ENCODE measurements at places on chromosomes 6 and 20.

- DNase-seq, result no peak
Measured at GRCh38 chr6:134984821-134985220, 34.9 kb upstream of the ALDH8A1 start.

GRCh38 chr20:33803921-33804337, 7.2 kb upstream of the CHMP4B start:
- no peak for DNase-seq

- no peak for DNase-seq
Measured at GRCh38 chr6:146912730-146913685, 291.2 kb upstream of the STXBP5 start.

- no peak for DNase-seq
Measured at GRCh38 chr20:61600016-61600415, 348.0 kb downstream of the CDH4 start.

- DNase-seq, result no peak
Measured at GRCh38 chr6:154995254-154996015, at the start of gene TIAM2. TIAM2 (plus strand) TSS chr6:154995315; CDS start chr6:155129224, 133,909 bp downstream.

DNA sequence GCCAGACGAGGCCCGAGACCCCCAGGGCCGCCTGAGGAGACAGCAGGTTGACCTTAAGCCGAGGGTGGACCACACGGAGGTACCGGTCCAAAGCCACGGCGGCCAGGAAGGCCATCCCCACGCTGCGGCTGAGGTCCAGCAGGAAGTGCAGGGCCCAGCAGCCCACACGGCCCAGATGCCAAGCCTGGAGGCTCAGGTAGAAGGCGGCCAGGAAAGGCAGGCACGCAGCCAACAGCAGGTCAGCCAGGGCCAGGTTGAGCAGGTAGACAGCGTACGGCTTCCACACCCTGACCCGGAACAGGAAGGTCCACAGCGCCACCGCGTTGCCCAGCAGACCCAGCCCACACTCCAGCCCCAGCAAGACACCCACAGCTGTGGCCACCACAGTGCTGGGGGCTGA, 366 bp downstream of the GPR31 start:
- no peak for DNase-seq

DNA sequence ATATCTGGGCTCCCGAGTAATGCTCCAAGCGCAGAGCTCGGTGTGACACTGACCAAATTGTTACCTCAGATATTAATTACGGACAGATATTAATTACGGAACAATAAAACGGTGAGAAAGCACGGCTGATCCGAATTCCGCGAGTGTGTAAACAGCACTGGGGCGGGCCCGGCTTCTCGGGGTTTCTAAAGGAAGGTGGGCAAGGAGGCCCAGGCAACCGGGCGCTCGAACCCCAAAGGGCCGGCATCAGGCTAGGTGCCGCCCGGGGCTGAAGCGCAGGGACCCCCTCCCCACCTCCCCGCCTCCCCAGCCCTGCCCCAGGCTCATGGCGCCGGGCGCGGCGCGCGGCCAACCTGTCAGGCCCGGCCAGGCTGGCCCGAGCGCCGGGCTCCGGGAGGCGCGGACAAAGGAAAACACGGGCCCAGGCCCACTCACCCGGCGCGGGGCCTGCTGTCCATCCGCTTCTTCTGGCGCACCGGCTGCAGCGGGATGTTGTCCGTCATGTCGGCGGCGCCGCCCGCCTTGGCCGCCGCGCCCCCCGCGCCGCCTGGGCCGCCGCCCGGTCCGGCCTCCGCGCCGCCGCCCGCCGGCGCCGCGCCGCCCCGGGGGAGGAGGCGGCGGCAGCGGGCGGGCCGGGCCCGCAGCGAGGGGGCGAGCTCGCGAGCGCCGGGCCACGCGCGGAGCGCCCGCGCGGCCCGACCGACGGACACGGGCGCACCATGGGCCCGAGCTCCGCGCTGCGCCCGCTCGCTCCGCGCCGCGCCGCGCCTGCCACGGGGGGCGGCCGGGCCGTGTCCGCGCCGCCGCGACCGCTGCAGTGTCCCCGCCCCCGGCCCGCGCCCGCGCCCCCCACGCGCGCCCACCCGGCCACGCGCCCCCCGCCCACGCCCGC, at the start of gene ATP9A:
Gene ATP9A (minus strand): TSS at position 524 of the 892 bp plus-strand sequence. CDS start 21 bp downstream, at position 503.
- no peak for DNase-seq

DNA sequence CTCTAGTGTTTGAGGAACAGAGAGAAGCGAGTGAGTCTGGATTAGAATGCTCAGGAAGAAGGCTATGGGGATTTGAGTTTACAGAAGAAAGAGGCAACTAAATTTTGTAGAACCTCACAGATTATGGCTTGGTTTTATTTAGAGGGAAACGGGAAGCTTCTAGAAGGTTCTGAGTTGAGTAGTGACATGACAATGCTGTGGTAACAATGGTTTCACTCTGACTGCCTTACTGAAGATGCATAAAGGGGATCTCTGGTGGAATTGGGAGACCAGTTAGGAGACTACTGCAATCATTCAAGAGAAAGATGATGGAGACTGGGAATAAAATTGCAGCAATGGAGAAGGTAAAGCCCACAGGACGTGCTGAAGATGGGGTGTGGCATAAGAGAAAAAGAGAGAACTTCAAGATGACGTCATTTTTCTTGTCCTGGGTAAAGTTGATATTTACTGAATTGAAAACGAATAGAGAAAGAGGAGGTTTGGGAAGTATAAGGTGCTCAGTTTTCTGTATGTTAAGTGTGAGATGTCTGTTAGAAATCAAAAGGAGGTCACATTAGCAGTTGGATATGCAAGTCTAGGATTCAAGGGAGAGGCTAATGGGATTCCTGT, 710.1 kb upstream of the NRSN1 start:
- no peak for DNase-seq

DNA sequence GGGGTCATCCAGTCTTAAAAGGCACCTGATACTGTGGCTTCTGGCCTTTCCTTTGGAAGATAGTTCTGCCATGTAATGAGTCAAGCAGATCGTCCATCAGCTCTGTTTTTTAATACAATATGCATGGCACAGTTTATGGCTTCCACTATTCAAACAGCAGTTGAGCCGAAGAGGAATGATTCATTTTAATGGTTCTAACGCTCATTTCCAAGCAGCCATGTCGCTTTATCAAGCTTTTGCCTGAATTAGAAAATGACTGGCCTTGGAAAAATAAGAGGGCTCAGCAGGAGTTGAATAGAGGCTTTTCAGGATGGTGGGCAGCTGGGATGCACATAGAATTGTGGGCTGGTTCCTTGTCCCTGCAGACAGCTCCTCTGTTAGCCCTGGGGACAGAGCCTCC, 138.1 kb downstream of the SOBP start:
- no peak for DNase-seq

GRCh38 chr6:81451787-81452186, 300.7 kb downstream of the TENT5A start:
- no peak for DNase-seq

DNA sequence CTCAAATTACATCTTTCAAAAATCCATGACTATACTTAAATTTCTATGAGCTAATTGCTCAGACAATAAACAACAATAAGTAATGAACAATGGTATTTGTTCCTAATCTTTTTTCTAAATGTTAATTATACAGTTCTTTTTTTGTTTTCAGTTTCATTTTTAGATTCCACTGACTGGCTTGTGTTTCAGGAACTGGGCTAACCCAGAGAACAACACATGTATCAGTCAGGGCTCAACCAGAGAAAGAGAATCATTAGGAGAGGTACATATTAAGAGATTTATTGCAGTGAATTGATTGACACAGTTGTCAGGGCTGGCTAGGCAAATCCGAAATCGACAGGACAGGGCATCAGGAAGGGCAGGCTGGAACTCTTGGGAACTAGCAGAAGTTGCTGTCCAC, 182.8 kb downstream of the GRM1 start:
- no peak for DNase-seq

DNA sequence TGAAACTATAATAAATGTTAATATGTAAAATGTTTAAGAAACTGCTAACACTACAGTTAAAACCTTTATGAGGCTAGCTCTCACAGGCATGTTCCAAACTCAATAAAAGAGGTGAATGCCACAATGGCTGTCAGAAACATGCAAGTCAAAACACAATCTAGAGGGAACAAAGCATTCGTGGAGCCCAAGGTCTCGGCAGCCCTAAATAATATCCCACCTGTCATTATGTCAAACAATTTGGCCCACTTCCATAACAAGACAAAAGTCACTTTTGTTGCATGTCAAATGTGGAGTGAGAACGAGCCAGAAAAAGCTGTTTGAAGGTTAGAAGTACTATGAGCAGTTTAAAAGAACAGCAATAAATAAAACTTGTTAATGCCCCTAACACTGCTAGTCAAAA, 181.9 kb downstream of the GMDS start:
- no peak for DNase-seq

GRCh38 chr6:21772477-21772876, 178.9 kb downstream of the SOX4 start:
- DNase-seq, result no peak

GRCh38 chr6:83429857-83430610, 817 bp downstream of the ME1 start:
- DNase-seq, result no peak

GRCh38 chr20:34037767-34038166, 44.1 kb downstream of the RALY start:
- no peak for DNase-seq

GRCh38 chr6:802701-803100, 109.8 kb upstream of the EXOC2 start:
- DNase-seq, result no peak

DNA sequence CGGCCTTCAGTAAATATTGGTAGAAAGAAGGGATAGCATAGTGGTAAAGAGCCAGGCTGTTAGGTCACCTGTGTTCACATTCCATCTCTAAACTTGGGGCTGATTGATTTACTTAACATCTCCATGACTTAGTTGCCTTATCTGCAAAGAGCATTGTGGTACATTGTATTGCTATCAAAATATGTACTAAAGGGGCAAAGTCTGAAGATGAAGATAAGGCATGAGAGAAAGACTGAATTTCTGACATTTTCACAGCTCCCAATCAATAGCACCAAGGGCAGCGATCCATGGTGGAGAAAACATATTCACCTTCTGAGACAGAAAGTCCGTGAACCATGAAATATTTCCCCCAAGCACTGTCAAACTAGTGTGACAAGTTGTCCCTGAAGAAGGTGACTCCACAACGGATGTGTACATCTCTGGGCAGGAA, 223.3 kb upstream of the STXBP5 start:
- DNase-seq, result no peak

GRCh38 chr6:5782783-5783547, 223.8 kb downstream of the NRN1 start:
- DNase-seq, result no peak

DNA sequence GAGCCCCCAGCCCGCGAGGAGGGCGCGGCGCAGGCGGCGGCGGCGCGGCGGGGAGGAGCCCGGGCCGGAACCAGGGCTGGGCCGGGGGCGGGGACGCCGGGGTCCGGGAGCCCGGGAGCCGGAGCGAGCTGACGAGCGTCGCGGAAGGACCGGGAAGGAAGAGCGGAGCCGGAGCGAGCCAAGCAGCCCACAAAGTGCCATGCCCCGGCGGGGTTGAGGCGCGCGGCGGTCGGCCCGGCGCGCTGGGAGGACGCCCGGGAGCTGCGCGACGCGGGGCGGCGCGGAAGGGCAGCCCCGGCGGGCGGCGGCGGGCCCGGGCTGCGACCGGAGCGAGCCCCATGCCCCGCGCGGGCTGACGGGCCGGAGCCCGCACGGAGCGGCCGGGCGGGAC, 289 bp downstream of the FOXP4 start:
- peak; percentile 18 for DNase-seq

DNA sequence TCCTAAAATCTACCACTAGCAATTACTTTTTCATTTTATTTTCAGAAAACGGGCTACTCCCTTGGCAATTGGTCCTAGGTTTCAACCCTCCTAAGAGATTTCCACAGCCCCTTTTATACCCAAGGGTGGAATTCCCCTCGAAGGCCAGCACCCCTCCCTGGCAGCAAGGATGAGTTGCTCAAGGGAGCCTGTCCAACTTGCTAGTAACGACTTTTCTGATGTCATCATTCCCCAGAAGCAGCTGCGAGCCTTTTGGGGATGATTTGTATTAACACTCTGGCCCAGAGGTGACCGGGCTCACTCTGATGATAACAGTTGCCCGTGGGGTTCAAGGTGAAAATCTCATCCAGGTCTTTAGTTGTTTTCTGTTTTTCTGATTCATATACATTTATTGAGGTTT, 30.7 kb upstream of the NAA20 start:
- DNase-seq, result no peak

GRCh38 chr20:34904202-34904621, 27.8 kb downstream of the ACSS2 start:
- no peak for DNase-seq

- no peak for DNase-seq
Measured at GRCh38 chr6:4262526-4262925, 127.2 kb upstream of the ECI2 start.

DNA sequence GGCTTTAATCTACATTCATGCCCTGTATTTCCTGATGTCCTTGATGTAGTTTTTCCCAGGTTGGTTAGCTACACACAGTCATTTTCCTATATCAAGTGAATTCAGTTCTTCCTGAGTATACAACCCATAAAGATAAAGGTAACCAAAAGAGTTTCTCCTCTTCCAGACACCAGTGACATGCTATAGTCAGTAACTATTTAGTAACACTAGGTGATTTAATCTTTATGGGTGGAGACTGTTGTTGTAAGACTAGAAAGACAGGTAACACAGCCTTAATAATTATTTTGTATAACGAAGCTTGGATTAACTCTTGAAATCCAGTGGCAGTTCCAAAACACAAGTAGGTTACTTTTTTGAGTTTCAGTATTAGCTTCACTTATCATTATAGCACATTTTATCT, 17.6 kb downstream of the MCUR1 start:
- DNase-seq, result no peak

- no peak for DNase-seq
Measured at GRCh38 chr6:145798530-145798929, 16.1 kb downstream of the FBXO30 start.

- no peak for DNase-seq
Measured at GRCh38 chr6:13281686-13282085, 46.7 kb downstream of the TBC1D7 start.

DNA sequence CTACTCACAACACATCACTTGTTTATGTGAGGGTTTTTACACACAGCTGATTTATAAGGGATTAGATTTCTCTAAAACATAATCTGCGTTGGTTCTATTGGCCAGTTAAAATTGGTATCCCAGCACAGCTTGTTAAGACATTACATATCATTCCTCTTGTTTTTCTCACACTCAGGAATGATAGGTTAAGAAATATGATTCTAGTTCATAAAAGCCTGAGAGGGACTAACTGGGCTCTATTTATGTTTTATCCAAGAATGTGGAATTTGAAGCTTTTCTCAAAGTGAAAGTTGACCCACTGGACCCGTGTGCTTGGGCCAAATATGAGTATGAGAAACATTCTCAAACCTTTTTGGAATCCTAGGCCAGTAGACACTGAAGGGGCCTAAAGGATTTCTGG, 117.3 kb downstream of the TMEM170B start:
- no peak for DNase-seq

DNA sequence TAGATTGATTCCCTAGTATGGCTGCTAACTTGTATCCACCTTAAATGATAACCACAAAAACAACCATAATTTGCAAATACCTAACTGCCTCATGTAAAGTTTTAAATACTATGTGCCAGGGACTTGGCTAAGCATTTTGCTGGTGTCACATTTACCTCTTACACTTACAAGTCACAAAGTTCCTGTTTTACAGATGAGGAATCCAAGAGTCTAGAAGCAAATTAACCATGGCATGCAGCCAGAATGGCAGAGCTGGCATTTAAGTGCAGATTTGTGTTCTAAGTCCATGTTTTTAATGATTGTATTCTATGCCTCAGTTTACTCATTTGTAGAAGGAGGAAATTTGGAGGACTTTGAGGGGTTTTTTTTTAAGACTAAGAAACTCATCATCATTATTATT, 696.7 kb downstream of the PTPRT start:
- no peak for DNase-seq

Data from stimulated activated CD4-positive, alpha-beta T cell treated with anti-CD3 and anti-CD28 coated beads, Interleukin-12 subunit alpha, Interleukin-12 subunit beta, amount 100 ng/mL, for 24 hours (primary cell).